WTC11 (cell line): ENCODE measurements at places on chromosomes 7 and 10.

GRCh38 chr7:128022631-128023532 is 8.4 kb downstream of the LRRC4 start:
- no peak for DNase-seq

DNA sequence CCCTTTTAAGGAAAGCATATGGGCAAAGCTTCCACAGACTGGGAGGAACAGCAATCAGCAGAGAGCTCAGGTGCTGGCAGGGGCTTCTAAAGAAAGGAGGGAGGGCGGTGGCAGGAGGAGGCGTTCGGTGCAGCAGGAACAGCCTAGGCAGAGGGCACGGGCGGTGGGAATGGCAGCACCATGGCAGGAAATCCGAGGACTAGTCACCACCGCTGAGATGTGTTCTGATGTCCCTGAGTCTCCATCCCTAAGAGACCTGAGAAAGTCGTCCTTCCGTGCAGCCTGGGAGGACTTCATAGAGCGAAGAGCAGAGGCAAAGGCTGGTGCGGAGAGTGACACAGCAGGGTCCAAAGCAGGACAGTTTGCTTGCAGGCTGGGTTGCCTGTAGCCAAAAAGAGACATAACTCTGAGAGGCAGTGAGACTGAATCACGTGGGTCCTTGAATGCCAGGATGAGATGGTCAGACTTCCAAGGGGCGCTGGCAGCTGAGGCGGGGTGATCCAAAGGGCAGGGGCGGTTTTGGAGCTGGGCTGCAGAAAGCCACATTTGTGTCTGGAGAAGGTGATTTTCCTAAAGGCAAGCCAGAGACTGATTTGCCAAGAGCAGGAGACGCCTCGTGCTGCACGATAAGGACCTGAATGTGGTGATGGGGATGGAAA is 35.8 kb upstream of the GRID1 start:
- no peak for DNase-seq

GRCh38 chr7:15213093-15213492 is 310.5 kb upstream of the DGKB start:
- no peak for DNase-seq

DNA sequence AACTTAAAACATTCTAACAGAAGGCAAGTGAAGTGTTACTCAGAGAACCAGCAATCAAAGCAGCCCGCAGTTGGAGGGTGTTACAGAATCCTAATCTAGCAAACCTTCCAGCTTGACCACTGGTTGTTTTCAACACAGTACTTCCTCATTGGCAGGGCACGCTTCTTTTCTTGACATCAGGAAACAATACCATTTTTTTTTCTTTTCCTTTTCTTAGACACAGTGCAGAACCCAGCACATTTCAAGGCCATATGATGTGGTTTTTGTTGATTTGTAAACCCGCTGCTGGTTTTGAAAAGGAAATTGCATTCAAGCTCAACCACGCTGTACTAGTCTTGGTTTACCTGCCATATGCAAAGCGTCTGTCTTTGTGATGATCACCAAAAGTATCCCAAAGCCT is 33.4 kb downstream of the RHOBTB1 start:
- no peak for DNase-seq

DNA sequence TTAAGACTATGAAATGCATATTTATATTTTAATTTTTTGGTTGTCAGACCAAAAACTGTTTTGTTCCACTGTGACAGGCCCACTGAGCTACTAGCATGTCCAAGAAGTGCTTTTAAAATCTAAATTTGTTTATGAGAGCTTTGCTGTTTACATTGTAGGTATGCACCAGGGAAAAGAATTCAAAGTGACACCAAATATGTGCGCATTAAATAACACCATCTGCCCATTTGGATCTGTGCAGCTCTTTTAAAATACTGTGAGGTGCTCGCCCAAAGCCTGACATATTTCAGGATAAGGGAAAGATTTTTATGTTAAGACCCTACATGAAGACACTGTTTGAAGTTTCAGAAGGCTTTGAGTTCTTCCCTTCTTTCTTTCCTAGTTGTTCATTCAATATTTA is 162.9 kb downstream of the ST7 start:
- no peak for DNase-seq

- no peak for DNase-seq
These were observed 115.4 kb downstream of the CABCOCO1 start for GRCh38 chr10:61778137-61778536.

- DNase-seq: no peak
These were observed 8.6 kb upstream of the ELFN1 start for GRCh38 chr7:1661461-1661860.

DNA sequence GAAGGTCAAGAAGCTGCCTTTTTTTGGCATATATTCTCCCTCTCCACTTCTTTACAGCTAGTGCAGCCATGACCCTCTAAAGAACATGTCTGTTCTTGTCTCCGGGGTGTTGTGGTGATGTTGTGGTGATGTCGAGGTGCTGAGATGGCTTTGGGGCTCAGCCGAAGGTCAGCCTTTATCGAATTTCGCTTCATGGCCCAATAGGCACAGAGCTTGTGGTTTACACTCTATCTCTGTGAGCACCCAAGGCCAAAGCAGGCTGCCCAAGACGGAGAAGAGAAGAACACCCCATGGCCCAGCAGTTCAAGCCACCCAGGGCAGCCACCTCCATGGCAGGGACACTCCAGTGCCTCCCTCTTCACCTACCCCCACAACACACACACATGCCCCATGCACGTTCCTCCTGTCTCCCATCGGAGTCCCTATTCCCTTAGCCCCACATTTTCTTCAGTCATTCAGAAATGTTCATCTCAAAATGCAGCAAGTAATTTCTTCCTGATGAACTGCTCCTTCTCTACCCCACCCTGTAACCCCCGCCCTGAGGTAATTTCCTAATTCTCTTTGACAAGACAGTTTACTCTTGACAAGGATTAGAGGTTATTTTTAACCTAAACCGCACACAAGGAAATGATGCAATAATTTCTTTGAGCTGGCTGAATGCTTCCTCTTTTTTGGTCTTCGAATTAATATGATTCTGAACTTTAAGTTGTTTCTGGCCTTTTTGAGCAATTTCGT is 18.6 kb upstream of the ADRB1 start:
- no peak for DNase-seq

DNA sequence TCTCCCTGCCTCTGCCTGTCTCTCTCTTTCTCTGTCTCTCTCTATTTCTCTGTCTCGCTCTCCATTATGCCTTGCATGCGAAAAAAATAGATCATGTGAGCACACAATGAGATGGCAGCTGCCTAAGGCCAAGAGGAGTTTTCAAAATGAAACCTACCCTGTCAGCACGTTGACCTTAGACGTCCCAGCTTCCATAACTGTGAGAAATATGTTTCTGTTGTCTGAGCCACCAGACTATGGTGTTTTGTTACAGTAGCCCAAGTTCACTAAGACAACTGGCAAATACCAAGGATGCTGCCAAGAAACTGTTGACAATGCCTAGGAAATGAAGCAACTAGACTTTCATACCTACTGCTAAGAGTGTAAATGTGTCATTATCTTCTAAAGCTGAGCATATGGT is 70.6 kb upstream of the PLXDC2 start:
- no peak for DNase-seq

DNA sequence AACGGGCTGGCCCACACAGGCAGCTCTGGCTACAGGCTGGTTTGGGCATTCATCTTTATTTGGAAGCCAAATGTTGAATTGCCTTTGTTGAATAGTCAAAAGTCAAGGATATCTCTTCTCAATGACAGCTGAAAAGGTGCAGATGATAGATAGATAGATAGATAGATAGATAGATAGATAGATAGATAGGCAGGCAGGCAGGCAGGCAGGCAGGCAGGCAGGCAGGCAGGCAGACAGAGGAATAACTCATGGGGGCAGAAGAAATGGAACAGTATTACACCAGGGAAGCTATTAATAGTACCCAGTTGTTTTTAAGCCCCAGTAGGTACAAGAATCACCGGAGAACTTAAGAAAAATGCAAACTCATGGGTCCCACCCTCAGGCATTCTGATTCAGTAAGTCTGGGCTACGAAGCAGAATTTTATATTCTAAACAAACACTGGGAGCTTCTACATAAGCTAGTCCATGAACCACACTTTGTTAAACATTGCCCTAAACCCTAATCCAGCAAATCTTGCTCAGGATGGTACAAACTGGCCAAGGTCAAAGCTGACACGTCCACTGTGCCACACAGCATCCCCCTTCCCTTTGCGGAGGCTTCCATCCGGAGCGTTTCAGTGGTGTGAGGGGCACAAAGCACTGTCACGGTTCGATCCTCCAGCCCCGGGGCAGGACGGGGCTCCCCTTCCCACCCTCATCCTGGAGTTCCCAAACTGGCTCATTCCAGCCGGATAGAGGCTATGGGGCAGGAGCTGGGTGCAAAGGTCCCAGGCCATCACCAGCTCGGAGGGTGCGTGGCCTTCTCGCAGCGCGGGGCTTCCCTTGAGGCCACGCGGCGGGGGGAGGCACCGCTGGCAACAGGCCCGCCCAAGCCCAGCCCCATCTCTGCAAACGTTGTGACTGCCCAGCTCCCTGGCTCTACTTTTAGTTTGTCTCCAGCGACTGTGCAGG is 6.7 kb downstream of the PRKAG2 start:
- DNase-seq: no peak

GRCh38 chr7:80840681-80841080 is 78.2 kb downstream of the SEMA3C start:
- DNase-seq: no peak

DNA sequence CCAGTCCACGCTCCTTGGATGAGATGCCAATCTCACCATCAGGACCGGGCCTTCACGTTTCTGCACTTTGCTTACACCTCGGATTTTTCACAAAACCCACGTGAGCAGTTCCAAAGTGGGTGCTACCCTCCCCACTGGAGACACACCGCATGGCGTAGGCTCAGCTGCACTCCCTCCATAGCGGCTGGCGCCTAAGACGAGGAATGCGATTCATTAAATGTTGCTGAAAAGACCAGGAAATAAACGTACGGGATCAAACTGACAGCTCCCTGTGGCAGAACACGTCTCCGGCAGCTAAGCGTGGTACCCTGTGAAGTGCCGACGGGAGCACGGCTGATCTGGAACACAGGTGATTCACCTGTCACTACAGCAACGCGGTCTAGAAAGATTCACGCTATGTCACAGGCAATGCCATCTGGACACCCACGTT is 209.0 kb downstream of the DIP2C start:
- no peak for DNase-seq

- no peak for DNase-seq
These were observed 594.1 kb downstream of the GRM8 start for GRCh38 chr7:126658684-126659083.

DNA sequence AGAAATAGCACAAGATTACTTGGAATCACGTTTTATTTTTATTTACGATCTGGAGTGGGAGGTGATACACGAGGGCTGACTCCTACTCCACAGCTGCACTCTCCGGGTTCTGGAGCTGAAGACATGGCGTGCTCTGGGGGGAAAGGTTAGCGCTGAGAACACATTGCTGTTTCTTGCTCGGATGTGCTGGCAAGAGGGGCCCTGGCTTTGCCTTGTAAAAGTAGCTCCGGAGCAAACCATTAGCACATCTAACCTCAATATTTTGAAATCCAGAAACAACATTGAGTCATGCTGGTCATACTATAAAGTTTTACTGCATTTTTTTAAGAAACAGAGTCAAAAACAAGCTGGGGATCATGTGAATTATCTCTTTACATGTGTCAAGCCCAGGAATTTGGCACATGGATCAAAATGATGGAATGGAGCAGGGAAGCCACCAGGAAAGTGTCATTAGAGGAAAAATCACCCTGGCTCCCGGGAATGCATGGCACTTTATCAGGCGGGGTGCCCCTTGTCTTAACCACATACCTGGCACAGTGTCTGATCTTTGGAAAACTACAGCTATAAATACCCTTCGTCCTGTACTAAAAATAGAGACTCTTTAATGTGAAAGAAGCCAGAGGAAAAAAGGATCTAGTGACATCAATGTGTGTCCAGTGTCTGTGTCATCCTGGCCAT is 31.6 kb upstream of the LYZL1 start:
- no peak for DNase-seq

DNA sequence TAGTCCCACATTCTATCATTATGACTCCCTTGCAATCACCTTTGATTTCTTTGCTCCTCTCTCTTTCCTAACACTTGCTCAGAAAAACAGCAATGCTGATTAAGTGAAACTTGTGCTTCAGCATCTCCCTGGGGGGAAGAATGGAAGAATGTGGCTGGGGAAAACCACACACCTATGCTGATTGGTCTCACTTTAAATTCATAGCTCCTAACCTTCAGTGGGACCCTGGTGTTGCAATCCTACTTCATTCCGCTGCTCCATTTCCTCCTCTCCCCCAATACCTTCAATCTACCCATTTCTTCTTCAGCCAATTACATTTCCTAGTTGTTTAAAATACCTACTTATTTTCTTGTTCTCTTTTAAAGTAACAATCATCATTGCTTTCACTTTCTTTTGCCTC is 1166.7 kb upstream of the C7orf33 start:
- no peak for DNase-seq

DNA sequence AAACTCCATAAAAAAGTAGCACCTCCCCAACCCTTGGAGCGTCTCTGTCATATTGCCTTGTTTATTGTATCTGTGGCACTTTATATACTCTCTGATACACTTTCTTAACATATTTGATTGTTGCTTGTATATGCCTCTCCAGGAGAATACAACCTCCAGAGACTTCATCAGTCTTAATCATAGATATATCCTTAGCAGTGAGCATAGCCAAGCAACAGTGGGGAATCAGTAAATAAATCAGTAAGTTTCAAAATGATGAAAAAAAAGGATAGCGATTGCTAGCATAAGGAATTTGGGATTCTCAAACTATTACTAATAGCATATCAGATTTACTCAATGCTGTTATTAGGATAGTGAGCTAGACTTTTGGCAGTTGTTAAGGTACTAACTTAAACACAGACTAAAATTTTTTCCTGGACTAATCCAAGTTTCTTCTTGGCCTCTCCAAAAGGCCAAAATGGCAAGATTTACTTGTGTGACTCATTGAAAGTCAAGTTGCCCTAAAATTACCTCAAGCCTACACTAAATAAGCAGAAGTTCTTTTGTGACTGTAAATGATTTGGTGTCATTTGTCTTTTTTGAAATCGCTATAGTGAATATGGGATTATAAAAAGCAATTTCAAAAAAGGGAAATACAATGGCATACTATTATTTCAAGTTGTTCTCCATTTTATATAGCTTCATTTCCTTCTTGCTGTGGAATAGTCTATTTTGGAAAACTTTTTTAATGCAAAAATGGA is 177.9 kb downstream of the CHN2 start:
- DNase-seq: no peak

DNA sequence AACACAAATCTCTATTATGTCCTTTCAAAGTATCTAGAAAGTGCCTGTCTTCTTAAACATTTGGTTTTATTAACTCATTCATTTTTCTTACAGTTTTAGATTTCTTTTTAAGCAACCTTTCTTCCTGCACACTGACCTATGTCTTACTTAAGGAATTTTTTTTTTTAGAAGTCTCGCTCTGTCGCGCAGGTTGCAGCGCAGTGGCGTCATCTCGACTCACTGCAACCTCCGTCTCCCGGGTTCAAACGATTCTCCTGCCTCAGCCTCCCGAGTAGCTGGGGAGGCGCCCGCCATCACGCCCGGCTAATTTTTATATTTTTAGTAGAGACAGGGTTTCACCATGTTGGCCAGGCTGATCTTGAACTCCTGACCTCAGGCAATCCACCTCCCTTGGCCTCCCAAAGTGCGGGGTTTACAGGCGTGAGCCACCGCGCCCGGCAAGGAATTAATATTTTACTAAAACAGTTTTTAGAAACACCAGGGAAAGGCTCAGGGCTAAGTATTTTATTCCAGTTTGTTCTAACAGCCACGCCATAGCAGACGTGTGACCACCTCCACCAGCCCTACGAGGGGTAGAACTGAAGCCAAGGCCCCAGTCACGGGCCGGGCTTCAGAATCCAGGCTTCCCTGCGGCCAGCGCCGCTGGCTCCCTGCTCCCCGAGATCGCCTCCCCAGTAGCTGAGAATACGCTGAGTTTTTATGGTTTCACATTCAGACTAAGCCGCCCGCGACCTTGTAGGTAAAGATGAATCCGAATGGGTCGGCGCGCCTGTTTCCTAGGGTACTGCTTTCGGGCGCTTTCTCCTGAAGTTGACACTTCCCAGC is 941 bp upstream of the LUC7L2 start:
- DNase-seq: no peak
